T-helper 1 cell (primary cell): ENCODE measurements at places on chromosomes 11 and 22.

DNA sequence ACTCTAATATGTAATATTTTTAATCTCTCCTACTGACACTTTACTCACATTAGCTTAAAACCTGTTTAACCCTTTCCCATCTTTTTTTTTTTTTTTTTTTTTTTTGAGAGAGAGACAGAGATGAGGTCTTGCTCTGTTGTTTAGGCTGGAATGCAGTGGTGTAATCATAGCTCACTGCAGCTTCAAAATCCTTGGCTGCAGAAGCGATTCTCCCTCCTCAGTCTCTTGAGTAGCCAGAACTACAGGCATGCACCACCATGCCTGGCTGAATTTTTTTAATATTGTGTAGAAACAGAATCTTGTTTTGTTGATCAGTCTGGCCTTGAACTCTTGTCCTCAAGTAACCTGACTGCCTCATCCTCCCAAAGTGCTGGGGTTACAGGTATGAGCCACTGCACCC is 37.3 kb downstream of the PAMR1 start:
- no peak for DNase-seq

DNA sequence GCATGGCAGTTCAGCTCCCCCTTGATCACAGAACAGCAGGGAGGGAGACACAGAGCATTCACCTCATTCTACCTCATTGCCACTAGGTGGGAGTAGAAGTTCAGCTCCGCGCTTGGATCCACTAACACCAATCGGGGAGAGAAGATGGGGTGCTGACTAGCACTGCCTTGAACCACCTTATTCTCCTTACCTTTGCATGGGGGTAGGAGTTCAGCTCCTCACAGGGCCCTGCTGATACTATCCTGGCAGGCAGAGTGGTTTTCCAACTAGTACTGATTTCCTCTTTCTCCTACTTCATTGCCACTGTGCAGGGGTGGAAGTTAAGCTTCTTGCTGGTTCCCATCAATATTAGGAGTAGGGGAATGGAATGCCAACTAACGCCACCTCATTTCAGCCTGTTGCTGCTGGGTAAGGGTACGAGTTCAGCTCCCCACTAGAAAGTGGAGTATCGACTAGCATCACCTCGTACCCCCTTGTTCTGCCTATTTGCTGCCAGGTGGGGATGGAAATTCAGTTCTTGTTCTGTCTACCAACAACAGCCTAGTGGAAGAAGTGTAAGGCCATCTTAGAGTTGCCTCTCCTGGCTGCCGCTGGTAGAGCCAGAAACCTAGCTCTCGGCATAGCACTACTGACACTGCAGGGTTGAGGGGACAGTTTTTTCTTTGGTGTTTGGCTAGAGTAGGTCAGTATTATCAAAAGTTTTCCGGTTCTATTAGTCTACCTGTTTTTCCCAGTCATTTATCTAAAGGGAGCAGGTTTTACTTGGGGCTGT is 550.9 kb upstream of the CCDC90B start:
- DNase-seq = peak; percentile 7

DNA sequence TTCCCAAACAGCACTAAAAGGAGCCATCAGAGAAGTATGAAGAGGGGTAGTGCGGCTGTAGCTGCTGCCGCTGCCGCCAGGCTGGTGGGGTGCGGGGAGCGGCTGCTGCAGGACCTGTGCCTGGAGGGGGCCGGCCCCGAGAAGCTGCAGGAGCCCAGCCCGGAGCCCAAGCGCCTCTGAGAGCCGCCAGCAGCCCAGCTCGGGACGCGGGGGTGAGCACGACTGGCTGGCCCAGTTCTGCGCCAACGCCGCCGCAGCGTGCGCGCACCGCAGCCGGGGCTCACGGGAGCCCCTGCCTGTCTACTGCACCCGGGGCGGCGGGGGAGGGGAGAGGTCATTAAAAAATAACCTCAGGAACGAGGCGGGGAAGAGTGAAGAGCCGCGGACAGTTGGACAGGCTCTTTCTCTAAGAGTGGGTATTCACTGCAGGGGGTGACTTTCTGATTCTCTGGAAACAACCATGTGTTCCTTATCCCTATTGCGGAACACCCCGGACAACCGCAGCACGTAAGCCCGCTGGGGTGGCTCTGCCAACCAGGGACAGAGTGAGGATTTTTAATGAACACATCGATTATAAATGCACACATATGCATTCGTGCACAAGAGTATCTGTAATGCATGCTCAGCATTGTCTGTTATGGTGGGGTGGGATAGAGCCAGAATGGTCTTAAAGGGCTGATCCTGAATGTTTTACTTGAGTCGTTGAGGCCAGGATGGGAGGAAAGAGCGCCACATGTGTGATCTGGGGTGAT is 453 bp downstream of the GAS2 start:
- no peak for DNase-seq

GRCh38 chr11:41133023-41133422 is 326.4 kb downstream of the LRRC4C start:
- no peak for DNase-seq

DNA sequence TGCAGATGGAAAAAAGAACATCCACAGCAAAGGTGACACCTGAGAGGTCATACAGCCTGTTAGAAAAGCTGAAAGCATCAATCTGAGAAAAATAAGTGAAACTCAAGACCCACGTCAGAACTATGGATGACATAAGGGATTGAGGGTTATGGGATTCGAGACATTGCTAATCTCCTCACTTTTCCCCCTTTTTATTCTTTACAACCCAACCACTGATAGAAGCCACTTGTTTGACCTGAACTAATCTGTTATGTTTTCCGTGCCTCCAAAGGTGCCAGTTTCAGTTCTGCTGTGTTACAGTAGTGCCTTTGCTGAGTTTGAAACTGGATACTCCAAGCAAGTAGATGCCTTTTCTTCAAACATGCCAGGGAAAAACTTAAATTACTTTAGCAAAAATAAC is 16.9 kb upstream of the SESN3 start:
- no peak for DNase-seq

GRCh38 chr11:104738208-104738607 is 160.1 kb downstream of the CASP12 start:
- DNase-seq = no peak

DNA sequence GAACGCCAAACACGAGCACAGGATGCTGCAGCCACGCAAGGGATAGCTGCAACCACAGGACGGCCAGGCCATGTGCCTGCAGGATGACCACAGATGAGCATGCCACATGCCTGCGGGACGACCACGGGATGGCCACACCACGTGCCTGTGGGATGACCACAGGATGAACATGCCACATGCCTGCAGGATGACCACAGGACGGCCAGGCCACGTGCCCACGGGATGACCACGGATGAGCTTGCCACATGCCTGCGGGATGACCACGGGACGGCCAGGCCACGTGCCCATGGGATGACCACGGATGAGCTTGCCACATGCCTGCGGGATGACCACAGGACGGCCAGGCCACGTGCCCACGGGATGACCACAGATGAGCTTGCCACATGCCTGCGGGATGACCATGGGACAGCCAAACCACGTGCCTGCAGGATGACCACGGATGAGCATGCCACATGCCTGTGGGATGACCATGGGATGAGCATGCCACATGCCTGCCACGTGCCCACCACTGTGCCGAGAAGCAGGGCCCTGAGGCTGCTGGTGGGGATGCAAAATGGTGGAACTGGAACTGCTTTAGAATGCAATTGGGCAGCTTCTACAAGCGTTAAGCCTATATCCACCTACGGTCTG is 12.8 kb upstream of the MOB2 start:
- DNase-seq = no peak

DNA sequence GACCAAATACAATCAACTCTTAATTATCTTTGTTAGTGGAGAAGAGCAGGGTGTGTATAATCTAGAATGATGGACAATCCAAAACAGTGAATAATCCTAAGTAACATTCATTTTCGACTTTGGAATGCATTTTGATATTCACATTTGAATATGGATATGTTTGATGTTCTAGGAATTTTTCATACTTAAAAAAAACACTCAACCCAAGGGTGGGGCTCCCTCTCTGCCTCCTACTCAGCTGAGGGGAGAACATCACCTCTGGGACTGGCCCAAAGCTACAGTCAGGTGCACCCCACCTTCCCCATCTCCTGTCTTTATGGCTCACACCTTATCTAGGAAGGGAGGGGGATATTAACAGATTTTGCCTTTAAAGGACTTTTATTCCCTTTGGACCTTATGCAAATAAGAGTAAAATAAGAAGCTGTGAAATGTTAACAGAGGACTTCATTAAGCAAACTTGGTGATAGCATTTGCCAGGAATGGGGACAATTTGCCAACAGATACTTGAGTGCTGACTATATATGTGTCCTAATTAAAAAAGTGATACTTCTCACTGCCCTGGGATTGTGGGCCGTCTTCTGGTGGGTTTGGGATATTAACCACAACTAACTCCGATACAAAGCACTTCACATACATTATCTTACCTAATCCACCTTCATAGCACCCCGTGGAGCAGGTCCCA is 187.0 kb downstream of the ST3GAL4 start:
- DNase-seq = no peak

GRCh38 chr11:34546511-34547209 is 33.1 kb upstream of the ELF5 start:
- DNase-seq = no peak

GRCh38 chr22:23204541-23205157 is 24.3 kb downstream of the BCR start:
- DNase-seq = no peak

- no peak for DNase-seq
These were observed 35.1 kb downstream of the WT1 start for GRCh38 chr11:32400196-32400595.

DNA sequence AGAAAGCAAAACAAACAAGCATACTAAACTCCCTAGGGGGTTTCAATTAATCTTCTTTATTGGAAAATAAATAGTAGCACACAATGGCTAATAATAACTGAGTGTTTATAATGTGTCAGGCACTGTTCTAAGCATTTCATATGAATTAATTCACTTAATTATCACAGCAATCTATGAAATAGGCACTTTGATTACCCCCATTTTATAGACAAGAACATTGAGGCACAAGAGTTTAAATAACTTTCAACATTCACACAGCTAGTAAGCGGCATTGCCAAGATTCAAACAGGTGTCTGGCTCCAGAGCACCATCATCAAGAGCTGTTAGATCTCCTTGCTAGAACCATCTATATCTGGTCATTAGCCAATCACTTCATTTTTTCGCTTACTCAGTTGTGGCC is 43.1 kb downstream of the PRCP start:
- DNase-seq = no peak

DNA sequence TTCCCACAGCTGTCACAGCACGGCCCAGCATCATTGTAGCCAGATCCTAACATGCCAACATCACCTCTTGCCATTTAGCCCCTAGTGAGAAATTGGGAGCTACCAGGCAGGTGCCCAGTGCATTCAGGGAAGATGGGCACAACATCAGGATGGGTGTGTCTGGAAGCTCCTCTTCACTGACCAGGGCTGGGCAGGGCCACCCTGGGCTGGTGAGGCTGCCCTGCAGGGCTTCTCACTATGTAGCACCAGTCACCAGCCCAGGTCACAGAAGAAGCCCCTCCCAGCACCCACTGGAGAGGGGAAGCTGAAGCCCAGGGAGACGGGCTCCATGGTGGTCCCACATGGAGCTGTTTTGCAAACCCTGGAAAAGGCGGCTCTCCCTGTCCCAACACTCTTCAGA is 13.9 kb downstream of the ZNF74 start:
- DNase-seq = no peak

DNA sequence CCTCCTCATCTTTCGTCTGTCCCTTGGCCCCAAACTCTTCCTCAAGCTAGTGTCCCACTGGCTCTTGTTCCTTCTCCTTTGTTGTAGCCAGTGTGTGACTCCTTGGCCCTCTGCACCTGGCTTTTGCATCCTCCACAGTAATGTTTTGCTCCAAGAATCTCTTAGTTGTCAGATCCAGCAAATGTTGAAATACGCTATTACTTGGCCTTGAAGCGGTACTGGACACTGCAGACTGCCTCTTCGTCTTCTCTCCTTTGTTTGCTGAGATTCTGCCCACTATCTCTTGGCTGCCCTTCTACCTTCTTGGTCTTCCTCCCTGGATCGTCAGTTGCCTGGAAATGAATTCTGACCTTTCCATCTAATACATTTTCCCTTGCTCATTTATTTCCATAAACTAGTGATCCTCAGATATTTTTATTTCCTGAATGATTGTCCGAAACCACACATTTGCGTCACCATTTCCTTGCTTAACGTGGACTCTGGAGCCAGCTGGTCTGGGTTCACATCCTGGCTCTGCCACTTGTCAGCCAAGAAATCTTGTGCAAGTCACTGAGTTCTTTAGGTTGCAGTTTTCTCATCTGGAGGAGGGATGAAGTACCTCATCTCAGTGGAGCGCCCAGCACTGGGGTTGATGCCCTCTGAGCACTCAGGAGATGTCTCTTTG is 113.6 kb downstream of the LDLRAD3 start:
- no peak for DNase-seq

DNA sequence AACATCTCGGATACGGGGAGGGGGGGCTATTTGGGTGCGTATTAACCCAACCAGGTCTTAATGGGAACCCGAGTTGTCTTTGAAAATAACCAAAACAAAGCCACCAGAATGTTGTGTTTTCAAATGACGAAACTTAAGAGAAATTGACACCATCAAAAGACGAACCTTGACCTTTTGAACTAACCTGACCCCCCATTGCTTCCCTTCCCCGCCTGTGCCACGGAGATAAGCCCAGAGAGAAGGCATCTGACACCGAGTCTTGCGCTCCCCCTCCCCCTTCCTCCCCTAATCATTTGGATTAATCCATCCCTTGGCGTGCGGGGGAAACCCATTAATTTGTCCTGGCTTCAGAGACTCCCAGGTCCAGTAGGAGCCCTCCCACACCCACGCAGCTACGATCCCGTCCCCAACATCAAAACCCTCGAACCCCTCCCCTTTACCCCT is 4.5 kb upstream of the GCAT start:
- DNase-seq = no peak

GRCh38 chr22:49286181-49286760 is 541.4 kb downstream of the BRD1 start:
- DNase-seq = no peak

DNA sequence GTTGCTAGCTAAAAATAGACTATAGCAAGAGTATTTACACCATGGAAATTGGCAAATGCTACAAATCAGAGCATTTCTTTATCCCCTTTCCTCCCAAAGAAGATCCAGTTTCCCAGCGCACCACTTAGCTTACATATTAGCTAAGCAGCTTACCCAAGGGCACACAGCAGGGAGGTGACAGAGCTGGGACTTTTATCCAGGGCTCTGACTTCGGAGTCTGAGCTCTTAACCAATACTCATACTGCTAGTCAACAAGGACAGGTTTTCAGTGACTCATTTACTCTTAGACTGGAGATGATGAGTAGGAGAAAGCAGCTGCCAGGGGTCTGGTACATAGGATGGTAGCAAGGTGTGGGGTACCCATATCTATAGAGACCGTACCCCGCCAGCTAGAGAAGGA is 38.4 kb downstream of the NAV2 start:
- no peak for DNase-seq

- DNase-seq = peak; percentile 5
These were observed 13.3 kb downstream of the PRR33 start for GRCh38 chr11:1878137-1879031.
